Sciatic nerve (tissue), 2 donors: ENCODE measurements at places on chromosomes 7 and 10.

DNA sequence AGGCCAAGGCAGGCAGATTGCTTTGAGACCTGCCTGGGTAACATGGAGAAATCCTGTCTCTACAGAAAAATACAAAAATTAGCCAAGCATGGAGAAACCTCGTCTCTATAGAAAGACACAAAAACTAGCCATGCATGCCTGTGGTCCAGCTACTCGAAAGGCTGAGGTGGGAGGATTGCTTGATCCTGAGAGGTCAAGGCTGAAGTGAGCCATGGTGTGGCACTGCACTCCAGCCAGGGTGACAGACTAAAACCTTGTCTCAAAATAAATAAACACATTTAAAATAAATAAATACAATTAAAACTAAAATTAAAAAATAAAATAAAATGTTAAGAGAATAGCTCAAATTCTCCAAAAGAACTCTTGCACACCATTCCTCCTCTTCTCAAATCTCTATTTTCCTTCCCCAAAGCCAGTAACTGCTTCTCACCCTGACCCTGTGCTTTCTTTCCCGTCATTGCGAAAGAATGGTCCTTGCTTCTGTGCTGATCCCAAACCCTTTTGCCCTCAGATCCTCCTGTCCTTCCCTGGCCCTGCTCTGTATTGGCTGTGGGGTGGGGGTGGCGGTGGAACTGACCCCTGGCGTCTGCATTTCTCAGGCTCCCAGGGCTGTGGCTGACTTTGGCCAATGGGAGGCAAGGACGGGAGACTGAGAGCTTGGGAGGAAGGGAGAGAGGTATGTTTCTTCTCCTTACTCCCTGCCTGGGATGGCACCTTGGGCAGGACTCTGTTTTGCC, 12.4 kb downstream of the SRGN start:
- no peak for DNase-seq

DNA sequence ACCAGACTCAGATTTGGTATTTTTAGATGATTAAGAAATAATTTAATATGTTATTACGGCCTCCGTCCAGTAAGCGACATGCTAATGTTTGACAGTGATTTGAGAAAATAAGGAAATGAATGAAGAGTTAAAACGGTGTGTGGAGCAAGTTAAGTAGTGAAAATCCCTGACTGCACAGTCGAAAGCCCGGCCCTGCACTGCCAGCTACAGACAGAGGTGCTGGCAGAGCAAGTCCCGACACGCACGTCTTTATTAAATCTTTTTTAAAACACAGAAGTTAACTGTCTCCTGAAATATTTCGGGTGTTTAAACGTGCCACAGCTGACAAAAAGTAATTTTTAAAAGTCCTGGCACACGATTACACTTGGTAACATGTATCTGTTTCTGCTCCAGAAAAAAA, 293.4 kb upstream of the RNF32 start:
- no peak for DNase-seq

- DNase-seq, result no peak
Observed at GRCh38 chr7:147607157-147607800, 983.3 kb upstream of the C7orf33 start.

GRCh38 chr10:95279042-95279820, 11.6 kb downstream of the PDLIM1 start:
- no peak for DNase-seq

- DNase-seq, result no peak
Observed at GRCh38 chr7:94206295-94206694, 188.4 kb upstream of the COL1A2 start.

DNA sequence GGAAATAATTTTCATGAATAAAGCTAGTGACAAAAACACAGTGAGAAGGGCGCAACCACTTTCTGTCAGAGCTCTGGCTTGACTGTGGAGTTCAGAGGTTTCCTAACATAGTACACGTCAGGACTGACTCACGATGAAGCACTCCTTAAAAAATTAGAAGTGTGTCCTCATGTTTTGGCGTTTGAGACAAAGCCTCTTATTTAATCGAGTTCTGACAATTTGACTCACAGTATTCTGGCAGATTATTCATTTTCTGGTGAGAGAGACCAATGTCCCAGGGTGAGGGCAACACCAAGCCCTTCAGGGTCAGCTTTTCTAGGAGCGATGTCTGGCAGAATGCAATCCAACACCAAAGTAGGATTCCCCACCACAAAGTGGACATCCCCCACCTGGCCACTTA, 108.7 kb downstream of the DIP2C start:
- DNase-seq, result no peak

DNA sequence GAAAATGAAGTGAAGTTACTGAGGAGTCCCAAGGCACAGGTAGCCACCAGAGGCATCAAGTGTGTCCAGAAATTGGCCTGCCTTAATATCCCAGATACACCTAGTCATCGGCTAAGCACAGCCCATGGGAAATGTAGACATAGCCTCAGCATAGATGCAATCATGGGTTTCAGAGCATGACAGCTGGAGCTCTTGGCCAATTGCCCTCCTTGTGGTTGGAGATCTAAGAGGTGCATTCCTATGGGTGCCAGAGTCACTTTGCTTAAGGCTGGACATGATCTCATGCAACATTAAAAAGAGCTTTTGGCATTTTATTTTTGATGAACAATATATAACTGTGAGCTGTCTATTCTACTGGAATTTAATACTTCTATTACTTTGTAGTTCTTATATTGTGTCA, 758.0 kb upstream of the LRRTM3 start:
- DNase-seq, result no peak

DNA sequence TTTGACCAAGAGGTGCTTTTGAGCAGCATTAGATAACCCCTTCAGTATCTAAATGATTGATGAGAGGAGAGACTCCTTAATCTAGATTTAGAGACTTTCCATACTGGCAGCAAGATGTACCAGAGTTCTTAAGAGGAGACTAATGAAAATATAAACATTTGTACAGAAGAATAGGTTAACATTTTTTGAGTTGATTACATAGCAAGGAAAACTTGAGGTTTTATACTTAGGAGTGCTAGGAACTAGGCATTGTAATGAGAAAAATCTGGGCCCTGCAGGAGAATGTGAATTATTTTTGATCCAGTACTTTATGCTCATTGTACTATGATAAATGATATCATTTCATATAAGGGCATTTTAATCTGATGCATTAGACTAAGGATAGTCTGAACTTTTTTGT, 261.7 kb downstream of the EXOC4 start:
- no peak for DNase-seq

DNA sequence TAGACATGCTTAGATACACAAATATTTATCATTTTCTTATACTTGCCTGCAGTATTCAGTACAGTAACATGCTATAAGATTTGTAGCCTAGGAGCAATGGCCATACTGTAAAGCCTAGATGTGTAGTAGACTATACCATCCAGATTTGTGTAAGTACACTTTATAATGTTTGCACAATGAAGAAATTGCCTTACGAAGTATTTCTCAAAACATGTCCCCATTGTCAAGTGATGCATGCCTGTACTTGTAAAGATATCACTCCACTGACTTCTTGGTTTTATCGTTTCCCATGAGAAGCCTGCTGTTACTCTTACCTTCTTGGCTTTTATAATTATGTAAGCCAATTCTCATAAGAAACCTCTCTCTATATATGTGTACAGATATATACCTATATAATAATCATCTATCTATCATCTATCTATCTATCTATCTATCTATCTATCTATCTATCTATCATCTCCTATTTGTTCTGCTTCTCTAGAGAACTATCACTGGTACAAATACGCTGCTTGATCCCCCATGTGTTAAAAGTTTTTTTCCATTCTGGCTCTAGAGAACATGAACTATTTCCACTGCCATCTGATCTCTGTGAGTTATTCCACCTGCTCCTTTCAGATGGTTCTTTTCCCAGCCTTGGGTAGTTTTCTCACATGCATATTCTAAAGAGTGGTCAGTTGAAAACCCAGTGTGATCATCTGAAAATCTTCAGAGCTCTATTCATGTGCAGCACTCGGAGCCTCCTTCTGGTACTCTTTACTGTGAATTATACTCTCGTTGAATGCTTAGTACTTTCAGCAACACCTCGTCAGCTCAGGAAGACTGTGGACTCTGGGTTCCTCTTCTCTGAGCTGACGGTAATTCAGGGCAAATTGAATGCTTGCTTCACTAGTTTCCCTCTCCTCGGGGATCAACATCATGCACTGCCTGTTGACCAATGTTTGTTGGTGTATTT, 14.5 kb upstream of the VCL start:
- DNase-seq, result no peak

DNA sequence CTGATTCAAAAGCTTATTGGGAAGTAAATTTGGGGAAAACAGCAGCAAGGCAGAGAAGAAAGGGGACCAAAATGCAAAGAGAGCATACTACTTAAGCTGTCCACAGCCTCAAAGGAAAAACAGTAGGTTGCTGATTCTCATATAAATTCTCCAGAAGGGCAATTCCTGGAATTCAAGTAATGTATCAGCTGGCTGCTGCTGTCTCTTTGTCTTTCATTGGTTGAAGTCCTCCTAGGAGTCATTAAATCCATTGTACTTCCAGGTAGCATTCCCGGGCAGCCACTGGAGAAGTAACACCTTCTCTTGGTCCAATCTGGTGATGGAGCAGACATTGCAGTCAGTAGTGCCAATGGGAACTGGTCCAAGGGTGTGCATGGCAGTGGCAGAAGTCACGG, 22.7 kb downstream of the BET1 start:
- DNase-seq, result no peak

DNA sequence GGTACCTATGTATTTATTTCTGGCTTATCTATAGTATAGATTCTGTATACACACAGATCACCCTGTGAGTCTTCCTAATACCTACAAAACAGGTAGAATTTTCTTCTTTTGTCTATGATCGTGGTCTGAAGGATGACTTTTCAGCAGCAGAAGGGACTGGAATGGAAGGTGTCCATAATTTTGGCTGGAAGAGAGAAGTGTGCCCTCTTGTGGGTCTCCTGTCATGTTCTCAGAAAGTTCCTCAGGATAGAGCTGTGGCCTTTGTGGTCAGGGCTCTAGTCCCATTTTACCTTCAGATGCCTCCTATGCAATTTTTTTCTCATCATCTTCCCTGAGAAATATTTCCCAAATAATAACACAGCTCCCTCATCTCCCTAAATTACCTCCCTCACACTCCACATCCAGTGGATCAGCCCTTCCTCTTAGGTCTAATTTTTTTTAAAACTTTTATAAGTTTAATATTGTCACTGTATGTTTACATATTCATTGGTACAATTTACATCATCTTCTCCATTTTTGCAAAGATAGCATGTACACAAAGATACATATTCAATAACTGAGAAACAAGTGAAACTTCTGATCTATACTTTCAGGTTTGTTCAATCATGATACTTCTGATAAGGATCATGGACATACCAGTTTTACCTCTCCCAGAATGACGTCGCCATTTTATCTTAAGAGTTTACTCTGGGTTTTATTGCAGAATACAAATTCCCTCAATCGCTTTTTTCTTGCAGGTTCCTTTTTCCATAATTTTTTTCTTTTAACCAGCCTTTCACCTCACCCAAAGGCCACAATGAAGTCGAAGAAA, 112.7 kb downstream of the REEP3 start:
- DNase-seq, result no peak

DNA sequence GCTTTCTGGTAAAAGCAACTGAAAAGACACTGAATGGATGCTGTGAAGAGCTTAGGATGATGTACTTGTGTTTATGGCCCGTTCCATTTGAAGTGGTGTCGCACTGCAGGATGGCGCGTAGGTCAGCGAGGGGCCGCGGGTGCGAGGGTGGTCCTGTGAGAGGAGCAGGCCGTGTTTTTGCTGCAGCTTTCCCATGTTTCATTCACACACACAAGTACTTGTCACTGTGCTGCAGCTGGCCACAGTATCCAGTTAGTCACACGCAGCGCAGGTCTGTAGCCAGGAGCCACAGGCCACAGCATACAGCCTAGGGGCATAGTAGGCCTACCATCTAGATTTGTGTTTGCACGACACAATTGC, 23.2 kb downstream of the WIPI2 start:
- no peak for DNase-seq

DNA sequence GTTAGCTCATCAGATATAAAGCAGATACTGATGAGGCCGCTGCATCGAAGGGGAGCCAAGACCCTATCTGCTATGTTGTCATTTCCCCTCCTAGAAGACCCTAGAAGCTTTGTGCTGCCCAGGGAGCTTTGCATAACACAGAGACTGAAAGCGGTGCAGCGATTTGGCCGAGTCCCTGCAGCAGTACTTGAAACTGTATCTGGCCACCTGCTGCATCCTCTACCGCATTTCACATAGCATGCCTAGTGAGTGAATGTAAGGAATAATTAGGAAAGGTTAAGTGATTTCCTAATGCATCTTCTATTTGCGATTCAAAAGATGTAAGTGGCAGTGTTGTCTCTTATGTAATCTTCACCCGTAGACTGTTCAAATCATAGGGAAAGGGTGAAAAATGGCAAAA, 106.7 kb downstream of the LRMDA start:
- no peak for DNase-seq

GRCh38 chr10:46096909-46097575, 51.0 kb upstream of the MSMB start:
- DNase-seq, result no peak

- DNase-seq, result no peak
Observed at GRCh38 chr10:124645467-124646095, 98.6 kb downstream of the FAM53B start.

GRCh38 chr7:86664486-86664885, 20.8 kb downstream of the GRM3 start:
- DNase-seq, result no peak

DNA sequence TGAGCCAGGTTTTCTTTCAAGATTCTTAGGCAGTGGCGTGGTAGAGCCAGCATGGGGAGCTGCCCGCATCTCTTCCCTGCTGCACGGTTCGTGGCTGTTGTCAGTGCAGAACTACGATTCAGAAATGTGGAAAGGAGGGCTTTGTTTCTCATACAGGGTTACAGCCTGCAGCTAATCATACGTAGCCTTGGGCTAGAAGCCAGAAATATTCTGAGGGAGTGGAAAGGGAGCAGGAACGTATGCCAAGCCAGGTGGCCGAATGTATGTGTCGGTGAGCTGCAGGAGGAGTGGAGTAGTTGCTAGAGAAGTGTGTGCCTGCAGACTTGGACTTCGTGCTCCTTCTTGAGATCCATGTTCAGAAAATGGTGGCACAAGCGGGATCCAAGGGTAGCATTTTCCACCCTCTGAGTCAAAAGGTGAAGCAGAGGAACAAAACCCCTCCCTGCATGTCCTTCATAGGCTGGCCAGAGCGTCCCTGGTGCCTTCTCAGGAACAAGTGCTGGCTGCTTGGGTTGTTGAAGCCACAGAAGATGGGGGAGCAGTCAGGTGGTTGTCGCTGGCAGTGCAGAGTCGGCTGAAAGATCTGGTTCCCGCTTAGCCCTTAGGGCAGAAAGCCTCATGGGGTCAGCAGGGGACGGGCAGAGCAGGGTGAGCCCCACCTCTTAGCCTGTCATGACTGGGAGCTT, 40.9 kb downstream of the LANCL2 start:
- no peak for DNase-seq
